Cardiac fibroblast (primary cell): ENCODE measurements at places on chromosomes 2 and 18.

DNA sequence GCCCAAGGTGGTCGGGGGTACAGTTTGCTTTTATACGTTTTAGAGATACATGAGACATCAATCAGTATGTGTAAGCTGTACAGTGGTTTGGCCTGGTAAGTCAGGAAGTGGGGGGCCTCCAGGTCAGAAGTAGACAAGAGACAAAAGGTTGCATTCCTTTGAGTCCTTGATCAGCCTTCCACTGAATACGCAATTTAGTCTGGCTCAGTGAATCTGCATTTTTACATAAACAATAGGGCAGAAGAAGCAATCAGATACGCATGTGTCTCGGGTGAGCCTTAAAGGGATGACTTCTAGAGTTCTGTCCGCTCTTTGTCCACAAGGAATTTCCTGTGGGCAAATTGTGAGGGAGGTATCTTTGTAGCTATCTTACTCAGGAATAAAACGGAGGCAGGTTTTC, 87.2 kb downstream of the SOWAHC start:
- DNase-seq = no peak

GRCh38 chr18:46452820-46453219, 204.2 kb downstream of the LOXHD1 start:
- no peak for DNase-seq

- peak; percentile 18 for DNase-seq
These were observed 317.9 kb upstream of the UBE2E3 start for GRCh38 chr2:180662521-180662920.

DNA sequence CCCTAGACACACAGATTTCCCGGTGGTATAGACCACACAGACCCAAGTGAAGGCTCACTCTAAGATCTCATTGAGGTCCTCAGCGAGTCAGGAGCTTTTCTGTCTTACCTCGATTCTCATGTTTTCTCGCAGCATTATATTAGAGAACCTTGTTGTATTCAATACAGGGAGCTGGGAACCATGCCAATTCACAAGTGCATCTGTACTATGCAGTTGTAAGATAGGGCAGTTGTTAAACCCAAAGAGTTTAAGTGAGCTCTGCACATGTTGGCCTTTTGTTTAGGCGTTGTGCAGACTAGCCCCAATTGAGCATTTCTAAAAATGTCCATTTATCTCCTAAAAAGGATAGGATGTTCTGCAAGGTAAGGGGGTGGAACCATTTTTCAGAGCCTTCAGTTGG, 59.6 kb downstream of the FEZ2 start:
- no peak for DNase-seq

GRCh38 chr2:215362562-215362904, 50.7 kb downstream of the ATIC start:
- peak; percentile 32 for DNase-seq

DNA sequence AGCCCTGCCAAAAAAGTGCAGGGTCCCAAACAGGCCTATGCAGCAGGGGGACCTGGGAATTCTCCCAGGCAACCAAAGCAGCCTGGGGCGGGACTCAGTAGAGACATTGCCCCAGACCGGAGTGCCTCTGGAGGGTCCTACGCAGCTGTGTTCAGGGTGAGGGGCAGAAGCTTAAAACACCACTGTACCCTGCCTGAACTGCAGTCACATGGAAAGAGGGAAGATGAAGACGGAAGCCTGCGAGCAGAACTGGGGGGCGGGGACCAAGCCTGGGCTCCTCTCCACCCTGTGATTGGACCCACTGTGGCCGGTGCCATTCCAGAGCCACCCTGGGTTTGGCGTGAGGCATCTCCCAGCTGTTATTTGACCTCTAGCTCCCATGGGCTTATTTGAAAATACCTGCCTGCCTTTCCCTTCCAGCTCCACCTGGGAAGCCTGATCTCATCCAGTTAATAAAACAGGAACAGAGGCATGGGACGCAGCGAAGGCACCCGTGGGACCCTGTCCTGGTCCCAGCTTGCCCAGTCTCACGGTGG, 183.1 kb downstream of the SMAD2 start:
- DNase-seq = no peak

GRCh38 chr2:120771781-120772208, 36.1 kb downstream of the GLI2 start:
- DNase-seq = no peak

DNA sequence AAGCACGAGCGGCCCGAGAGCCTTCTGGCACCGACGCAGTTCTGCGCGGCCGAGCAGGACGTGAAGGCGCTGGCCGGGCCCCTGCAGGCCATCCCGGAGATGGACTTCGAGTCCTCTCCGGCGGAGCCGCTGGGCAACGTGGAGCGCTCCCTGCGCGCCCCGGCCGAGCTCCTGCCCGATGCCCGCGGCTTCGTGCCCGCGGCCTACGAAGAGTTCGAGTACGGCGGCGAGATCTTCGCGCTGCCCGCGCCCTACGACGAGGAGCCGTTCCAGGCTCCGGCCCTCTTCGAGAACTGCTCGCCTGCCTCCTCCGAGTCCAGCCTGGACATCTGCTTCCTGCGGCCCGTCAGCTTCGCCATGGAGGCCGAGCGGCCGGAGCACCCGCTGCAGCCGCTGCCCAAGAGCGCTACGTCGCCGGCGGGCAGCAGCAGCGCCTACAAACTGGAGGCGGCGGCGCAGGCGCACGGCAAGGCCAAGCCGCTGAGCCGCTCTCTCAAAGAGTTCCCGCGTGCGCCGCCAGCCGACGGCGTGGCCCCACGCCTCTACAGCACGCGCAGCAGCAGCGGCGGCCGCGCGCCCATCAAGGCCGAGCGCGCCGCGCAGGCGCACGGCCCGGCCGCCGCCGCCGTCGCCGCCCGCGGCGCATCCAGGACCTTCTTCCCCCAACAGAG, 70.4 kb downstream of the ARHGEF33 start:
- DNase-seq = peak; percentile 85

GRCh38 chr18:32759611-32760167, 13.1 kb downstream of the KLHL14 start:
- DNase-seq = no peak
